ENCODE measurements at places on chromosomes 1 and 21.

- no peak for DNase-seq
Measured at GRCh38 chr1:24415910-24416665, 486 bp downstream of the NIPAL3 start.

- no peak for DNase-seq
Measured at GRCh38 chr1:230661976-230662375, 19.7 kb downstream of the COG2 start.

DNA sequence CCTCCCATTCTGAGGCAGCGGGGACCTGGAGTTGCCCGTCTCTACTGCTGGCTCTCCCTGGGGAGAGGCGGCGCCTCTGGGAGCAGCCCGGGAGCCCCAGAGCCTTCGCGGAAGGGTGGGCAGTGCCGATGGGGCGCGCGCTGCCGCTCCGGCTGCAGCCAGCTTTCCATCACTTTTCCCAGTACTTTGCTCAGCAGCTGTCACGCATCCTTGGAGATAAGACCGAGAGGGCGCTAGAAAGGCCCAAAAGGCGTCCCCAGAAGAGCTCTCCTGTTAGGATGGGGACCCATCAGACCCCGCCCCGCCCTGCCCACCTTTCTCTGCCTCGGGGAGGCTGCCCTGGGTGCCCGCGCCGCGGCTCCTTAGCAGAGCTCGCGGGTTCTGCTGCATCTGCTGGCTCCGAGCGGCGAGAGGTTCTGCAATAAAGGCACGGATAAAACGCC, 534 bp downstream of the KCNH1 start:
- no peak for DNase-seq

- DNase-seq = no peak
Measured at GRCh38 chr1:208223136-208223535, 21.0 kb downstream of the PLXNA2 start.

GRCh38 chr1:37423810-37424209, 50.6 kb upstream of the ZC3H12A start:
- no peak for DNase-seq
